Camera-type eye (tissue), 1 donor: ENCODE measurements at places on chromosomes 12 and 14. TPM values are rescaled to one million over a fixed set of nuclear protein-coding genes. Genes with fewer than 3 reads are reported as not detected.

Gene SMCO2
- 1.9 TPM for total RNA-seq

Gene CD69
- total RNA-seq: 9.8 TPM

Gene FGF6
- total RNA-seq: 1.8 TPM

Gene FOXG1
- 1.2 TPM for total RNA-seq

Gene SLC17A8
- 3.6 TPM for total RNA-seq

Gene MYH6
- total RNA-seq: 0.49 TPM

Gene PAWR
- 40.1 TPM for total RNA-seq

Gene RNU4-1
- under 0.01 TPM for total RNA-seq

Gene MAP3K9
- total RNA-seq: 9.7 TPM

Gene RNASE3
- total RNA-seq: not detected

Gene CRIP1
- 18.5 TPM for total RNA-seq

Gene TSPAN19
- total RNA-seq: 0.22 TPM

Gene KRT3
- total RNA-seq: 5.7 TPM

Gene ASB2
- 4.1 TPM for total RNA-seq

Gene SYT1
- total RNA-seq: 138 TPM

Gene LALBA
- total RNA-seq: not detected

Gene LIMA1
- total RNA-seq: 66.3 TPM

Gene HSPB8
- 26.3 TPM for total RNA-seq

Gene TAS2R42
- not detected for total RNA-seq

Gene ABCD2
- total RNA-seq: 5.6 TPM

Gene OTX2
- total RNA-seq: 538 TPM

Gene CIROP
- not detected for total RNA-seq

Gene NOXRED1
- total RNA-seq: 1.6 TPM

Gene TCL1B
- total RNA-seq: not detected

Gene KRT80
- 1.6 TPM for total RNA-seq

Gene YARS2
- 34.5 TPM for total RNA-seq

Gene DAAM1
- 147 TPM for total RNA-seq

Gene NKX2-1
- not detected for total RNA-seq

Gene CCDC175
- total RNA-seq: 8.6 TPM

Gene GZMB
- not detected for total RNA-seq
